MM.1S (cell line): ENCODE measurements at places on chromosomes 16 and 17.

GRCh38 chr17:66692421-66692690 lies 142.6 kb upstream of the CACNG5 start:
- H3K4me1 ChIP-seq, result no peaks in the 10 kb centered on the region
- no peak for DNase-seq
- no peaks in the 10 kb centered on the region for H3K27me3 ChIP-seq
- H3K4me3 ChIP-seq, result no peak overlapping the region
- H3K36me3 ChIP-seq, result no peaks in the 10 kb centered on the region

DNA sequence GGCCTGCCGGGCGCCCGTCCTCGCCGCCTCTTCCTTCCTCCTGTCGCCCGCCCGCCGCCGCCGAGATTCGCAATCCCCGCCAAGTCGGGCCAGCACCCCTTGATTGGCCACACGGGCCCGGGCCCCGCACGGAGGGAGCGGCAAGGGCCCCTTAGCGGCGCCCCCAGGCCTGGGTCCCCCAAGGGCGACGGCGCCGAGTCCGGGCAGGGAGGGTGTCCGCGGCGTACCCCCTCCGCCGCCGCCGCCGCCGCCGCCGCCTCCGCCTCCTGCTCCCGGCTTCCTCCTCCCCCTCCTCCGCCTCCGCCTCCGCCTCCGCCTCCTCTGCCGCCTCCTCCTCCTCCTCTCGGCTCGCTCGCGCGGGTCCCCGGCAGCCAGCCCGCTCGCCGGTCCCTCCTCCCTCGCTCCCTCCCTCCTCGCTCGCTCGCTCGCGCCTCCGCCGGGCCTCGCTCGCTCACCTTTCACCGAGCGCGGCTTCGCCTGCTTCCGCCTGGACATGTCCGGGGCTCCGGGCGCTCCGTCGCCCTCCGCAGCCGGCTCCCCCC lies 561 bp downstream of the ZNF423 start:
- H3K27ac ChIP-seq, result no peak overlapping the region
- H3K4me1 ChIP-seq, result peaks cover 8% of the 10 kb centered on the region
- H3K36me3 ChIP-seq, result no peaks in the 10 kb centered on the region
- peaks cover 62% of the 10 kb centered on the region for H3K27me3 ChIP-seq

DNA sequence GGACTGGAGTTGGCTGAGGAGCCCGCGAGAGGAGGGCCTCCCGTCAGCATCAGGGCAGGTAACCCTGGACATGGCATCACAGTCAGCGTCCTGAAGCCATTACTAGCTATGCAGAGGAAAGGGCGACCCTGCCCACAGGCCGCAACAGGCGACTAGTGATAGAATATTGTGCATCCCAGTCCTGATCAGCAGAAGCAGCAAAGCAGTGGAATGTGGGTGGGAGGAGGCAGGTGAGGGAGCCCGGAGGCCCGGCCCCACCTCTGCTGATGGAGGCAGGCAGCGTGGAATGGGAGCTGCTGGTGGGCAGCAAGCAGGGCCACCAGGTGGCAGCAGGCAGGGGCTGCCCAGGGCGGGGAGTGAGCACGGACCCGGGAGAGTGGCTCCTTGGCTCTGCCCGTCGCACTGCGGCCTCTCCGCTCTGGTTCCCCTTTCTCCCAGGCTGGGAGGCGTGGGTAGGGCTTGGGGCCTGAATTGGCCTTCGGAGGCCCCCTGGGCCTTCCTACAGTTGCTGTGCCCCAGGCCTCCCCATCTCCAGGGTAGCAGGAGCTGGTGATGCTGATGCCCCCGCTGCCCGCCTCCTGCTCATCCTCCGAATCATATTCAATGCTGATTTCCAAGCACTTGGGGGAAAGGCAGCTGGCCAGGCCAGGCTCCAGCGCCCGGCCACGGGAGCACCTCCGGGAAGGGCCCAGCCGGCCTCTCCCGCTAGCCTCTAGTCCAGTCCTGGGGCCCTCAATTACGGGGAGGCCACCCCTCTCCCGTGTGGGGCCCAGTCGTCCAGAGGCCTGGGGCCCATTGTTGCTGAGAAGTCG lies 20.2 kb downstream of the TSPOAP1 start:
- no peaks in the 10 kb centered on the region; the same call in 1 of the 2 replicates for H3K4me1 ChIP-seq
- no peak for DNase-seq
- H3K36me3 ChIP-seq, result no peaks in the 10 kb centered on the region
- H3K27me3 ChIP-seq, result no peaks in the 10 kb centered on the region

DNA sequence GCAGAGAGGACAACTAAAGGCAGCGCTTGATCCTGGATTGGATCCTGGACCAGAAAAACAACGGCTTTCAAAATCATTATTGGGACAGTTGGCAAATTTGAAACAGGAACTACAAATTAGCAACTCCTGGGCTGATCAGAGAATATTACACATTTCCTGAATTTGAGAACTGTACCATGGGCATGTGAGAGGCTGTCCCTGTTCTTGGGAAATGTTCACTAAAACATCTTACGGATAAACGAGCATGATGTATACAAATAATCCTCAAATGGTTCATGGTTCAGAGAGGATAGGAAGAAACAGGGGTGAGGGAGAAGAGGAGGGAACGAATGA lies 2.3 kb upstream of the ITGAE start:
- H3K4me1 ChIP-seq, result no peaks in the 10 kb centered on the region
- no peaks in the 10 kb centered on the region for H3K36me3 ChIP-seq
- H3K27ac ChIP-seq, result no peak overlapping the region
- no peak for DNase-seq

- no peak for DNase-seq
- no peak overlapping the region for H3K27ac ChIP-seq
- peaks cover 77% of the 10 kb centered on the region for H3K27me3 ChIP-seq
These were observed 200.6 kb upstream of the CIBAR2 start for GRCh38 chr16:85312642-85313525.

GRCh38 chr17:71164561-71164960 lies 956.3 kb upstream of the SOX9 start:
- H3K4me1 ChIP-seq, result no peaks in the 10 kb centered on the region
- no peaks in the 10 kb centered on the region for H3K27me3 ChIP-seq
- no peaks in the 10 kb centered on the region for H3K36me3 ChIP-seq

DNA sequence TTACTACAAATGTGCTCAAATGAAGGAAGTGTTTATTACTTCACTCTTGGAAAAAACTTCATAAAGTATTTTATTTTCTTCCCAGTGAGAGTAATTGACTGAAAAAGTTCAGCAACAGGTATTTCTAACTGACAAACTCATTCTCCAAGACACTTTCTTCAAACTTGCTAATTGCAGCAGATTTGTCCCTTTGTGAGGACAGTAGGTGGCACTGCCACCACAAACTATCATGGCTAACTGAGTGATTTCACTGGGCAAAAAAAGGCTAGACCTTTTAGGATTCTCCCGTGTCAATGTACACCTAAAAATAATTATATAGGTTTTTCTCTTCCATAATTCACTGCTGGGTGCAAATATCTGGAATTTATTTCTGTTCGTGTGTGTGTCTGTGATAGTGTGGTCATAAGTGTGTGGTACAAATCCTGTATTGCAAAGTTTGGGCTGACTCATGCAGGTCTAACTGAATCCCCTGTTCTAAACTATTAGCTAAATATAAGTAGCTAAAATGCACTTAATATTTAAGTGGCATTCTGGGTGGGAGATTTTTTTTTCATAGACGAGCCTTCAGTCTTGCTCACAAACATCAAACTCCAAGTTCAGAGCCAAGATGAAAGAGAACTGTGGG lies 3.9 kb downstream of the HS3ST3A1 start:
- no peak overlapping the region for H3K27ac ChIP-seq
- peak; percentile 22 for DNase-seq
- no peaks in the 10 kb centered on the region for H3K36me3 ChIP-seq
- no peaks in the 10 kb centered on the region for H3K4me1 ChIP-seq
- no peak overlapping the region for H3K4me3 ChIP-seq

DNA sequence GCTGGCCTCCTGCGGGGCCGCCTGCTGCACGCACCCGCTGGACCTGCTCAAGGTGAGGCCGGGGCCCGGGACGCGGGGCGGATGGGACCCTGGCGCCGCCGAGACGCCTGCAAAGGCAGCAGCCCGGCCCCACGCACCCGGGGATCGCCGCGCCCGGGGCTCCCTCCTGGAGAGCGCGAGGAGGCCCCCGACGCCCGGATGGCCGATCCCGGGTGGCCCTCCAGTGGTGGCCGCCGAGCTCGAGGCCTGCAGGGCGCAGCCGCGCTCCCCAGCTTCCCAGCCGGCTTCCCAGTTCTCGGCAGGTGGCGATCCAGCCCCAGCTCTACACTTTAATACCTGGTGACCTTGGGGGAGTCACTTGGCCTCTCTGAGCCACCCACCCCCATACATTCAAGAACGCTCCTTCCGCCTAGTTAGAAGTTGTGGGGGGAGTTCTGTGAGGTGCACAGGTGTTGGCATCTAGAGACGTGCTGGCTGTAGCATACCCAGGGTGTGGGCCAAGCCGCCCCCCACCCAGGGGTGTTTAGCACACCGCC lies 452 bp downstream of the SLC25A10 start:
- DNase-seq, result peak; percentile 37
- no peaks in the 10 kb centered on the region for H3K36me3 ChIP-seq
- peak overlapping the region; percentile 97 for H3K4me3 ChIP-seq
- no peaks in the 10 kb centered on the region for H3K27me3 ChIP-seq
- 0 out of 2 replicates have a peak overlapping the region, but pooled peaks have one; percentile 25 for H3K27ac ChIP-seq

GRCh38 chr17:42016411-42016831 lies 818 bp downstream of the DNAJC7 start:
- no peaks in the 10 kb centered on the region for H3K27me3 ChIP-seq
- DNase-seq, result peak; percentile 40

DNA sequence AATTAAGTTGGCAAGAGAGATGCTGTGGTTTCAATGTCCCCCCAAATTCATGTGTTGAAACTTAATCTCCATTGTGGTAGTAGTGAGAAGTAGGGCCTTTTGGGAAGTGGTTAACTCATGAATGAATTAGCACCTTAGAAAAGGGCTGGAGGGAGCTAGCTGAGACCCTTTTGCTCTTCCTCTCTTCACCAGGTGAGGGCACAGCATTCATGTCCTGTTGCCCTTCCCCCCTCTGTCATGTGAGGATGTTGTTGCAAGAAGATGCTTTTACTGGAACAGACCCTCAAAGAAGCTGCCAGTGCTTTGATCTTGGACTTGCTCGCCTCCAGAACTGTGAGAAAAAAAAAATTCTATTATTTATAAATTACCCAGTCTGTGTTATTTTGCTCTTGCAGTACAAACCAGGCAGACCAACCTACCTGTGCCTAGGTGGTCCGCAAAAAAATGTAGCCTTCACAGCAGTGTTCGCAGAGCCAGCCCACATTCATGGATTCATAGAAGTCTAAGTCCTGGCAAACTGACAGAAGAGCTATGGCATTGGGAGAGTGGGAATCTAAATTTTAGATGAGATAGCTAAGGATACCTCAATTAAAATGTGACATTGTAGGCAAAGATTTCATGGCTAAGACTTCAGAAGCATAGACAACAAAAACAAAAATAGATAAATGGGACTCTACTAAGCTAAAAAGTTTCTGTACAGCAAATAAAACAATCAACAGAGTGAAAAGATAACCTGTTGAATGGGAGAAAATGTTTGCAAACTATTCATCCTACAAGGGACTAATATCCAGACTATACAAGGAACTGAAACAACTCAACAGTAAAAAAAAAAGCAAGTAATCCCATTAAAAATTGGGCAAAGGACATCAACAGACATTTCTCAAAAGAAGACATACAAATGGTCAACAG lies 32.0 kb upstream of the ABCA5 start:
- no peaks in the 10 kb centered on the region for H3K36me3 ChIP-seq
- no peak overlapping the region for H3K4me3 ChIP-seq
- peak; percentile 59 for DNase-seq
- no peaks in the 10 kb centered on the region for H3K27me3 ChIP-seq
- H3K4me1 ChIP-seq, result peaks cover 14% of the 10 kb centered on the region

DNA sequence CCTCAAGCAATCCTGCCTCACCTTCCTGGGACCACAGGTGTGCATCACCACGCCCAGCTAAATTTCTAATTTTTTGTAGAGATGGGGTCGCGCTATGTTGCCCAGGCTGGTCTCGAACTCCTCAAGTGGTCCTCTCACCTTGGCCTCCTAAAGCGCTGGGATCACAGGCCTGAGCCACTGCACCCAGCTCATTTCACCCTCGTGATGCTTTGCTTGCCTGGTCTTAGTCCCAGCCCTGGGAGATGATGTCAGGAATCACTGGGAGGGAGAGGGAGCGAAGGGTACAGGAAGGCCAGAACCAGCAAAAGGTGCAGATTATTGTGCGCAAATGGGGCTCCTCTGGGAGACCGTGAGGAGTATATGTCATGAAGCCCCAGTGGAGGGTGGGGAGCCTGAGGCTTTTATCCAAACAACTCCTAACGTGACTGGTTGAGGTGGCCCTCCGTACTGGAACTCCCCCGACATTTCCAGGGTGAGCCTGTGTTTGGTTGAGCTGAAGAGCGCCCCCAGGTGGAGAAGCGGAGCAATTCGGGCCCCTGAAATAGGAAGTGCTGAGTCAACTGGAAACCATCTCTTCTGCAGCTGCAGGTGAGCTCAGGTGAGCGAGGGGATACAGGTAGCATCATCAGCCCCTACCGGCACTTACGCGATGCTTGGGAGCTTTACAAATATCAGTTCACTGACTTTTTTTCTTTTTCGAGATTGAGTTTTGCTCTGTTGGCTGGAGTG lies 41.2 kb upstream of the HAPSTR1 start:
- H3K4me3 ChIP-seq, result no peak overlapping the region
- no peak for DNase-seq
- no peak overlapping the region for H3K27ac ChIP-seq
- peaks cover 28% of the 10 kb centered on the region for H3K4me1 ChIP-seq
- no peaks in the 10 kb centered on the region for H3K36me3 ChIP-seq

DNA sequence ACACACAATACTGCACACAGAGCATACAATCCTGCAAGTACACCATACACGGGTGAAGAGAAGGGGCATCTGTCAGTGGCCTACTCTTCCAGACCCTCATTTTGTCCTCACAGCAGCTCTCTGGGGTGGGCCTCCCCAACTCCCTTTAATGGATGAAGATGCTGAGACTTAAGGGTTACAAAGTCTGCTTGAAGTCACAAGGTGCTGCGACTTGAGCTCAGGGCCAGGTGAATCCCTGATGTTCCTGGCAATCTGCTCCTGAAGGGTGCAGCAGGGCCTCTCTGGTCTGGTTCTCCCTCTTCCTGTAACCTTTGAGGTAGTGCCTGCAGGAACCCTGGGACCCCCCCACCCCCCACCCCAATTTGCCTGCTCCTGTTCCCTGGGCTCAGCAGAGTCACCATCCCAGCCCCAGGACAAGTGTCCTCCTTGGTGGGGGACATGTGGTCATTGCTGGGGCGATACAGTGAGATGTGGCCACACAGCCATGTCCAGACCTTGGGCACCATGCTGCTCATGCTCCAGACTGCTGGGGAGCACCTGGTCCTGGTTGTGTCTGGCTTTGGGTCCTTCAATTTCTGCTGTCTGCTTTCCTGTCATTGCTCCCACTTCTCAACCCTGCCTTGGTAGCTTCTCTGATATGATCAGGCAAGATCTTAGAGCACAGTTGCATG lies 107.5 kb downstream of the METRNL start:
- H3K4me3 ChIP-seq, result no peak overlapping the region
- DNase-seq, result no peak
- H3K4me1 ChIP-seq, result no peaks in the 10 kb centered on the region
- no peak overlapping the region for H3K27ac ChIP-seq

- peaks cover 23% of the 10 kb centered on the region for H3K4me1 ChIP-seq
- no peaks in the 10 kb centered on the region for H3K27me3 ChIP-seq
- no peak overlapping the region for H3K27ac ChIP-seq
- H3K4me3 ChIP-seq, result no peak overlapping the region
- H3K36me3 ChIP-seq, result no peaks in the 10 kb centered on the region
These were observed 44.8 kb downstream of the BEAN1 start for GRCh38 chr16:66471716-66472393.
